ENCODE measurements at places on chromosomes 3 and 15.

DNA sequence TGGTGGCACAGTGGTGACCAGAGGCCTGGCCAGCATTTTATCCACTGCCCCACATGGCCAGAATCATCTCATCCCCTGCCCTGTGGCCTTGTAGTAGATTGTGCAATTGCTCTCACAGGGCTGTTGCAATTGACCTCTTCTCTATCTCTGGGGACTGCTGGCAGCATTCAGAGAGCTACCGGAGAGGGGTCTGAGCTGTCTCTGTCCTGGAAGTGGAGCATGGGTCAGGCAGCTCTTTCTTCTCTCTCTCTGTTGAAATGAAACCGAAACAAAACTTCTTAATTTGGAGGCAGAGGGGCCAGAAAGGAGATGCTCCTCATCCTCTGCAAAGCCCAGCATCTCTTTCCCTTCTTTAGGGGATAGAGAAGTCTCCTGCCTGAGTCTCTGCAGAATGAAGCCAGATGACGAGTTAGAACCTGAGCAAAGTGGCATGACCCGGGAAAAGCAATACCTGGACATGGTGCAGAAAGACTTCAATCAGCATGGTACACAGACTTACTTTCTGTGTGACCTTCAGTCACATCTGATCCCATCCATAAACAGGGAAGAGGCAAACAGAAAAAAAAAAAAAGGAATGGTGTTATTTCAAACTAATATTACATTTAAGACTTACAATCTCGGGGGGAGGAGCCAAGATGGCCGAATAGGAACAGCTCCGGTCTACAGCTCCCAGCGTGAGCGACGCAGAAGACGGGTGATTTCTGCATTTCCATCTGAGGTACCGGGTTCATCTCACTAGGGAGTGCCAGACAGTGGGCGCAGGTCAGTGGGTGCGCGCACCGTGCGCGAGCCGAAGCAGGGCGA lies 144.5 kb upstream of the BCL6 start:
- no peak for DNase-seq

DNA sequence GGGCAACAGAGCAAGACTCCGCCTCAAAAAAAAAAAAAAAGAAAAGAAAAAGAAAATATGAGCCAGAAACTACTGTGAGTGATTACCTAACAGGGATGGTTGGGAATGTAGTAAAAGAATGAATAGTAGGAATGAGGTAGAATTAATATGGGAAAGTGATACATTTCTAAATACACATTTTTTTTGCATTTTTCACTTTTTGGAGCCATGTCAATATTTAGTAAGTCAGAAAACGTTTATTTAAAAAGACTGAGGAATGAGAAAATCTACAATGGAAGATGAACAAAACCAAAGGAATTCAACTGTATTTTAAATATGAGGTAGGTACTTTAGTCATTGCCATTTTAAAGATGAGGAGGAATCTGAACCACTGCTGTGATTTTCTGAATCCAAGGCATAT lies 817.2 kb upstream of the CADM2 start:
- DNase-seq: no peak

DNA sequence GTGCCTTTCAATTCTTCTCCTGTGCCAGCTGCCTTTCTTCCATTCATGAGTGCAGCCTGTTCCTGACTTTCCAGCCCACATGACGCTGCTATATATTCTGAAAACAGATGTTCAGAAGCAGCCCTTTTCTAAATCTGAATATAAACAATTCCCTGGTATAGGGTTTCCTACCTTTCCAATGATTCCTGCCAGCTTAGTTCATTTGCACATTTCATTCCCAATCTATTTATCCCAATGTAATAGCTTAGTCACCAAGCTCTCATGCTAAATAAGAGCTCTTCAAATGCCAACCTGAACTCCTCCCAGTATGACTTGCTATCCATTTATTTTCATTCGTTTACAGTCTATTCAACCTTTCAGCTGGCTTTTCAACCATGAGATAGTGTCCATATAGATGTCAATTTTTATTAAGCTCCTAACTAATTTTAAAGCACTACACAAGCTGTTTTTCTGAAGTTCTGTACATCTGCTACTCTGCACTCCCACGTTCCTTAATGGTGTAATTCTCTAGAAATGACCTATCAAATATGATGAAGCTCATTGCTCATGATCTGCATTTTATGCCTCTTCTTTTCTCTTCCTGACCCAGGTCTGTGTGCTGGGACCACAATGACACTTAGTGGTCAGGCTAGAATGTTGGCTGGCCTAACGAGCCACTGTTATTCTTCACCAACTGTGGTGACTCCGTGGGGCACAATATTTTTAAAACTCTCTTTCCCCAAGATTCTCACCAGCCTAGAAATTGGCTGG lies 605.0 kb upstream of the TBL1XR1 start:
- no peak for DNase-seq

- DNase-seq: no peak
Observed at GRCh38 chr15:48144889-48145288, 24.1 kb downstream of the SLC24A5 start.

DNA sequence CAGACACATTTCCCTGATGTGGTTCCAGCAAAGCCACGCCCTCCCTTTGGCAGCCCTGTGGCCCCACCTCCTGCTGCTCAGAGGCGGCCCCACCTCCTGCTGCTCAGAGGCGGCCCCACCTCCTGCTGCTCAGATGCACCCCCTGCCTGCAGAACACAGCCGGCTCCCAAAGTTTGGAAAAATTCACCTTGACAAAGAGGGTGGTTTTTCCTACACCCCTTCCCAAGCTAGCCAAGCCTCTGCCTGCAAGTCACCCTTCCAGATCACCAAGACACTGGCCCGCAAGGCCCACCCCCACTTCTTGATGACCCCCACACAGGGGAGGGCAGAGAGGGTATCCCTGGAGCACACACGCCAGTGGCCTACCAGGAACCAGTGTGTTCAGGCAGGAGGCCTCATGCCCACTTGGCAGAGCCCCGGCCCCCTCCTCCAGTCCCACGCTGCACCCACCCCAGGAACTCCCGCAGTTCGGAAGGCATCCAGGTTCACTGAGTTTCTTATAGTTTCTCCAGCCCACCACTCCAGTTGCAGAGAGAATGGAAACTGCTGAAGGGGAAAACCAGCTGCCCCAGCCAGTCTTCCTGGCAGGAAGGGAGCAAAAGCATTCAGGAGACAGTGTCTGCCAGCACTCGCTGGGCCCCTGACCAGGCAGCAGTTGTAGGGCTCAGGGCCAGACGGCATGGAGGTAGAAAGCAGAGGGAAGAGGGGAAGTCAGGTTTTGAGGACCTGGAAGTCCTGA lies 2.3 kb upstream of the HAPLN3 start:
- peak; percentile 75 for DNase-seq

DNA sequence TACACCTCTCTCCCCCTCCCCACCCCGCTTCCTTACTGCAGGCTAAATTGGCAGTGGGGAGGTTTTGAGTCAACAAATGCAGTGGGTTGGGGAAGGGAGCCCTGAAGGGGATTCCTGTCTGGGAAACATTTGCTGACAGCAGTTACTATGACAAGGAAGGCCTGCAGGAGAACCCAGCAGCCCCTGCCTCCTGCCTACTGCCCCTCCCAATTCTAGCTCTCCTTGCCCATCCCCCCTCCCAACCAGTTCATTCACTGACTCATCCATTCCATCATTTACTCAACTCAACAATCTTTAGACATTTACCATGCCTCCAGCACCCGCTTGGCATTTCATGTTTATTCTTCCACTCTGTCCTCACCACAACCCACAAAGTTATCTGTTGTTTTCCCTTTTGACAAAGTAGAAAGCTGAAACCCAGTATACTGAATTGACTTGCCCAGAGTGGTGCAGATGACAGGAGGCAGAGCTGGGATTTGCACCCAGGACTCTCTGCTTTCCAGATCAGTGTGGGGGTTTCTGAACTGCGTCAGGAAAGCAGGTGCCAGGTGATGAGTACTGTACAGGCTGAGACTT lies 75.0 kb downstream of the MAGEF1 start:
- DNase-seq: no peak

DNA sequence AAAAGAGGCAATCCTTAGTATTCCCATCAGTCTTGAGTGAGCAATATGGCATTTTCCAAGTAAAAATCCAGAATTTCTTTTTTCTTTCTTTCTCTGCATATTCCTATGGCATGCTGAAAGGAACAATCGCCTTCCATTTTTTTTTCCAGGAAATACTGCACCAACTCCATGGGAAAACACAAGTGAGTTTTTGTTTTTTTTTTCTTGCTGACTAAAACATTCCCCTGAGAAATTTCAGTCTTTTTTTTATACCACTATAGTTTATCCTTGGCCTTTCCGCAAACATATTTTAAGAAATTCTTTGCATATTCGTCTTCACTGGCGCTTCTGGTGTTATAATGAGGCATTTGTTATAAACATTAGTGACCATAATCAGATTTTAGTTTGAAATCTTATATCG lies 429.6 kb upstream of the MDFIC2 start:
- DNase-seq: no peak

GRCh38 chr15:66961407-66961884 lies 104.0 kb upstream of the SMAD3 start:
- DNase-seq: no peak

DNA sequence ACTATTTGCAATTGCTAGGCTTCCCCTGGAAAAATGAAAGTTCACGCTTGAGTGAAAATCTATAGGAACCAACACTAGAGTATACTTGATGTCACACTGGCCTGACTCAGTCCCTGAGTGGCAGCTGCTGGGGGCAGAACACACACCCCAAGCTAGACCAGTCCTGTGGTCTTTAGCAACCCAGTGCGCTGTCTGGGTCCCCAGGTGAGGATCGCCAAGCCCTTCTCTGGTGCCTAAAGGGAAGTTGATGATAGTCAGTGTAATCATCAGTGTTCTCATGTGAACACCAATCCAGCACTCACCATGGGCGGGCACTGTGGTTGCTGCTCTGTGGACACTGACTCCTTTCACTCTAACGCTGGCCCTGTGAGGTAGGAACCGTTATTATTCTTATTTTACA lies 11.2 kb downstream of the ALDH1A3 start:
- no peak for DNase-seq

DNA sequence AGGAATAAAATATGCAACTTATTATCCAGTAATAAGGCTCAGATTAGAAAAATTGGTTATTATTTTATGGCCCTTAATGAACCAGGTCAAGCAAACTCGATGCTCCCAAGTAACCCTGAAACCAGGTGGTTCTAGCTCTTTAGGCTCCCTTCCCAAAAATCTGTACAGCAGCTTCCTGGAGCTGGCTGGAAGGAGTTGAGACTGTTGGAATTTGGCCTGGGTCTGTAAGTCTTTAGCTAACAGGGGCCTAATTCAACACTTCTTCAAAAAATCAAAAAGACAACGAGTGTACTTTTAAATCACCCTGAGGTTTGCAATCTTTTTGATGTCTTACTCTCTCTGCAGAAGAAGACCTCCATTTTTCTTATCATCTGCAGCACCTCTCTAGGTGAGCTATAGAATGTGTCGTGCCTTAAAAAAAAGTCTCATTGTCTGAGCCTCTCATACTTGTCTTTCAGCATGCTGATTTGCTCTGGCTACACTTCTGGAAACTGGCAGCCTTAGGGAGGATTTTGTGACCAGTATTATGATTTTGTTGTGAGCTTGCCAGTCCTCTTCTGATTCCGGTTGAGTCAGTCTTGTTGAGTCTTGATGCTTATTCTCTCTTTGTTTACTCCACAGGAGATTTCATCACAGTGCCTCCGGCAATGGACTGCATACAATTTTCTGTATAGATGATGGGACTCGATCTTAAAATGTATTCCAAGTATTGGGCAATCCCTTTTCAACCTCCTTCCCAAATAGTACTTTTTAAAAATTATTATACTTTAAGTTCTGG lies 235.0 kb upstream of the KBTBD8 start:
- DNase-seq: peak; percentile 7

- no peak for DNase-seq
Observed at GRCh38 chr15:57767481-57767880, 61.0 kb downstream of the POLR2M start.

GRCh38 chr3:77887611-77888010 lies 847.7 kb downstream of the ROBO2 start:
- no peak for DNase-seq

DNA sequence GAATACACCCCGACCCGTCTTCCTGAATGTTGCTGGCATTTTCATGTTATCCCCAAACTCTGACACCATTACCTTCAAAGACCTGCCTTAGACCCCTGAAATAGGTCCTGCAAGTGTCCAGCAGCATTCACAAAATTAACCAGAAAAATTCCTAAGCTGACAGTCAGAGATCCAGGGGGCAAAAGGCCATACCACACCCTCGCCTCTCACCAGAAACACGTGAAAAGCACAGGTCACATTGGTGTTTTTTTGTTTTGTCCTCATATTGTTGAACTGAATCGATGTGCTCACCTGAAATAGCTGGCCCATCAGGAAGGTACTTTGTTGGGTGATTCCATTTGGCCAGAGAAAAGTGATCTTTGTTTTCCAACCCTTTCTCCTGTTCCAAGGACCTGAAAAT lies 113.1 kb upstream of the HES1 start:
- DNase-seq: no peak

DNA sequence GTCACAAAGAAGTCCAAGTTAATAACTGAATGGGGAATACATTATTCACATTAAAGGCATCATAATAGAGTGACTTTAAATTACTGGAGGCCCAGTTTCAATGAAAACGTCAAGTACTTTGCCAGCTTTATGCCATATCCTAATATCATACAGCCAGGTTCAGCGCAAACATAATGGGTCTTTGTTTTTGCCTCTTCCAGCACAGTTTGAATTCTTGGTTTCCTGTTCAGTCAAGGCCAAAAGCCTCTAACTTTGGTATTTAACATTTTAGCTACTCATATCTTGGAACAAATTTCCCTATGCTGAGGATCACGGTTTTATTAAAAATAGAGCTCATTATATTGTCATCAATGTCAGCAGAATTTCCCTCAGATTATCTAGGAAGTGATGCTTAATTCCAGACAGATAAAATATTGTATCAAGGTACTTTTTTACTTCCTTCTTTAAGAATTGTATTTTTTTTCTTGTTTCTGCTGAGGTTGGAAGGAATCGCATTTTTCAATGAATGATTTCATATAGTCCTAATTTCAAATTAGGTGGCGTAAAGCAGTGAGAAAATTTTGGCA lies 269.2 kb downstream of the THRB start:
- no peak for DNase-seq

- no peak for DNase-seq
Observed at GRCh38 chr3:100072326-100073048, 41.8 kb downstream of the FILIP1L start.

- DNase-seq: no peak
Observed at GRCh38 chr3:85571835-85572234, 613.0 kb downstream of the CADM2 start.

DNA sequence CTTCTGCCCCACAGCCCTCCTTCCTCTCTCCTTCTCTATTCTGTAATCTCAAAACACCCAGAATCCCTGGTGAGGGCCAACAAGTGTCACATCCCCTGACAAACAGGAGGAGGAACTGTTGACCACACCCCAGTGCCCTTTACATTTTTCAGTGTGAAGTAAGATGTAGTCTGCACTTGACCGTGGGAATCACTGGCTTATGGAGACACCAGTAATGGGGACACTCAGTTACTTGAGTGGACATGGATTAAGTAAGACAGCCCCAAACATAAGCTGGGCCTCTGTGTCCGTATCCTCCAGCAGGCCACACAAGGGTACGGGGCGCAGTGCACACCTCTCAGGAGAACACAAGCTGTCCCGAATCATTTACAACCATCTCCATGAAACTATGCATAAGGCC lies 28.4 kb upstream of the LIMD1 start:
- no peak for DNase-seq

Measured in NCI-H1048 (cell line).